ENCODE measurements at places on chromosomes 5 and 9. TPM values are rescaled to one million over a fixed set of nuclear protein-coding genes. Genes with fewer than 3 reads are reported as not detected.

DNA sequence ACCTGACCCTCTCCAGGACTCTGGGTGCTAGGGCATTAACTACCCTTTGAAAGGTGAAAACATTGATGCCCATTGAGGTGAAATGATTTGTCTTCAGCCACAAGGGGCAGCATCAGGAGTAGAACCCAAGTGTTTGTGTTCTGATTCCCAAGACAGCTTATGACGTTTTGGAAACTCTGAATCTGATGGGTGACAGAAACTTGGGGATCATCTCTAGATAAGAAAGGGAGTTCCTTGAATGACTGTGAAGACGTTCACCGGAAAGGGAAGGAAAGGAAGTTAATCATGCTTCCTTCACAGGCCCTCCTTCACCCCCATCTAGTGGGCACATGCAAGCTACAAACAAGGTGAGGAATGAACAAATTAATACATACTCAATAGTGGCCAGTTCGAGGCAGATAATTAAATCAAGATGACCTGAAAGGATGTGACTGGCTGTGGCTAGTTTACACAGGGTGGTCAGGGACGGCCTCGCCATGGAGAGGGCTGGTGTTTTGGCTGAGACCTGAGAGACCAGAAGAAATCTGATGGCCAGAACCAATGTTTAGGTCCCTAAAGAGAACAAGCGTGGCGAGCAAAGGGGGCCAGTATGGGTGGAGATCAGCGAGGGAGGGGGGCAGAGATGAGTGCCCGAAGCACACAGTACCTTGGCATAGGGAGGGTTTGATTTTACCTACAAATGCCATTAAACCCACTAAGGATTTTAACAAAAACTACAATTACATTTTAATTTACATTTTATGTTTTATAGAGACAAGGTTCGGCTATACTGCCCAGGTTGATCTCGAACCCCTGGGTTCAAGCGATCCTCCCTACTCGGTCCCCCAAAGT, 937 bp upstream of the SLC26A2 start:
- DNase-seq: peak; percentile 55

Gene NR5A1
- total RNA-seq: not detected

DNA sequence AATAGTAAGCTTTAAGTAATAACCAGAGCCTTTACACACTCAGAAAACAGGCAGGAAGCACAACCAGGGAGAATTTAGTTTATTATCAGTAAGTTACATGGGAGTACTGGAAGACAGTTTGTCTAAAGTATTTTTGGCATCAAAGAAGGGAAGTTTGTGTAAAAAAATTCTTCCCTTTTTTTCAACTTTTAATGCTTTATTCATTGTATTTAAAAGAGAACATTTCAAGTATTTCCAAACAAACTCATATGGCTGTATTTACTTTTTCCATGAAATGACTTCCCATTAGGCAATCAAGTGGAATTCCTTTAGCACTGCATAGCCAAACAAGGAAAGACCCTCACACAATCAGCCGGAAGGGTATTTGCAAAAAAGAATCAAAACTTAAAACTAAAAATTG, 26.7 kb downstream of the RNF145 start:
- DNase-seq: no peak

DNA sequence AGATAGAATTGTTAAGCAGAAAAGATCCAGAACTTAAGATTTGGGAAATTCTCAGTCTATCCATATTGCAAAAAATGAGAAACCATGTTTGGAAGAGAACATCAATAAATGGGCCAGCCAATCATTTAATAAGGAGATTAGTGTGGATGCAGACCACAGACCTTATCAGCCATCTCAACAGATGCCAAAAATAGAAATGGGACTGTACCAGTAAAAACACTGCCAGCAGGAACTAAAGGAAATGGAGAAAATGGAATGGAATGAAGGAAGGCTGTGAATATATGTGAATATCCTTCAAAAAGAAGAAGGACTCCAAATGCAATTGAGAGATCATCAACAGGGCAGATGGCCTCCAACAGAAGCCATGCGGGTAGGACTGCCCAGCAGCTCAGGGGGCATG, 52.7 kb upstream of the ZNF618 start:
- DNase-seq: no peak

DNA sequence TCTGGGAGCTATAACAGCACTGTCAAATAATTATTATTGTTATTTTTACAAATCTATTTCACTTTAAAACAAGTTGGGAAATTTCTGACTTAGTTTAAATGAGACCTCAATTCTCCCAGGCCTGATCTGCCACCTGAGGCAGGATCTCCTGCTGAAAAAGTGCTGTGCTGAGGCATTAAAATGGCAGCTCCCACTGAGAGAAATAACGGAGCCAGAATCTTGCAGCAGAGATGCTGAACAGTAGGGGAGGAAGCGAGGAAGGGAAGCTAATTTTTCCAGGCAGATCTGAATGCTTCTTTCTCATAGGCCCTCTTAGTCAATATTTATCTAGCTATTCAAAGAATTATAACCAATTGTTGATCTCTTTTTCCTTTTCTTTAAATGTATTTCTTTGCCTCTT, 196.3 kb downstream of the ZNF462 start:
- DNase-seq: no peak

- DNase-seq: no peak
Measured at GRCh38 chr5:147555176-147555575, 45.3 kb upstream of the DPYSL3 start.

GRCh38 chr9:21709464-21710058, 92.9 kb upstream of the MTAP start:
- DNase-seq: peak; percentile 73

Gene NXNL2
- total RNA-seq: not detected

DNA sequence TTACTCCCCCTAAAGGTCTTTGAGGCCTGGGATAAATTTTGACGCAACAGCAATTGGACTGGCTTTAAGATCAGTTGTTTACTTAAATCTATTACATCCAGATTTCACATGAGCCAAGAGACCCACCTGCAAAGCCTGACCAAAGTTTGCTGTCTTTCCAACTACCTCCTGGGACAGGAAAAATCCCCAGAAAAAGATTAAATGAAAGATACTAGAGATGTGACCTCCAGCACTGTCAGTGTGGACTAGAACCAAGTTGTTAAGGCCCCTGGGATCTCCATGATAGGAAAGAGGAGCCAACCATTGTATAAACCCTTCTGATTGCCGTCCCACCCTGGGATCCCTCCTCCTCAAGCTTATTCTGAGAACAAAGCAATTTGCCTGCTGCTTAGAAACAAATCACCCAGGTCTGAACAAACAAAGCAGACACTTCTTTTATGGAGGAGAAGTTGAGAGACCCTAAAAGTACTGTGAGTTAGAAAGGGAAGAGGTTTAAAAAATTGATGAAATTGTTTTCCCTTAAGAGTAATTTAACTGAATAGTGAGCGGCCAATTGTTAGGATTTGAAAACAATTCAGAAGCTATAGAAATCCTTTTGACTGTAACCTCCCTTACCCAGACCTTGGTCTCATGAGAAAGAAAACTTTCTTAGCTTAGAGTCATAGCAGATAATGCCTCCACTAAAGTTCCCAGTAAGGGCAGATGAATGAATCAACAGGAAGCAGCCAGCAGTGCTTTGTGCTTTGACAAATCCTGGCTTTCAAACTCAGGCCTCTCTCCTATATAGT, 255.2 kb downstream of the TMEM167A start:
- DNase-seq: no peak

GRCh38 chr5:72485430-72485974, 21.7 kb downstream of the ZNF366 start:
- no peak for DNase-seq

DNA sequence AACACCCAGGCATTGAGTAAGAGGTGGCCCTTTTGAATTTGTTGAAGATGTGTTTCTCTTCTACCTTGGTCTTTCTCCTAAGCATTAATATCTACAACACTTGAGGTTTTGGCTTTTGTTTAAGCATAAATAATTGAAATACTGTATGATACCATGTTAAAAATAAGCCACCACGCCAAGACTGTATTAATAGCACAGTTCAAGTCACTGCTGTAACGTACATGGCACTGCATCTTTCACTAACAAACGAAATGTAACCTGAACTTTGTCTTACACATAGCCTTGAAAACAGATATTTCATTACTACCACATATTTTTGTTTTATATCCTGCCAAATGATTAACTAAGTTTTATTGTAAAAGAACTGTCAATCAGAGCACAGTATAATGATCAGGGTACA, 112.8 kb downstream of the MLLT3 start:
- DNase-seq: no peak

GRCh38 chr9:134986957-134987356, 69.2 kb upstream of the FCN1 start:
- DNase-seq: no peak

DNA sequence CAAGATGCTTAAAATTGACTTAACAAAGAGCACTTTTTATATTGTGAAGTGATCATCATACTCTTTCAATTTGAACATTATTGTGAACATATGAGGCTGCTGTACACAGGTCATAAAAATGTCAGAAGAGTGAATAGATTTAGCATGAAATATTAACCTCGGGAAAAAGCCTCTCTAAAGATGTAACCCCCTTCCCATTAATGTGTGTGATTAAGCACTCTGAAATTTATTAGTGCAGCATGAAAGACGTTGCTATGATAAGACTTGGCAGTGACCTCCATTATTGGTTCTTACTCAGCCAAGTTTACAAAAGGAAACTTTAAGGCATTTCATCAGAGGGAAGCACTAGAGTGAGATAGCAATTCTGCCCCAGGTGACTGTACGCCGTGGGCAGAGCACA, 326.5 kb downstream of the NTRK2 start:
- no peak for DNase-seq

DNA sequence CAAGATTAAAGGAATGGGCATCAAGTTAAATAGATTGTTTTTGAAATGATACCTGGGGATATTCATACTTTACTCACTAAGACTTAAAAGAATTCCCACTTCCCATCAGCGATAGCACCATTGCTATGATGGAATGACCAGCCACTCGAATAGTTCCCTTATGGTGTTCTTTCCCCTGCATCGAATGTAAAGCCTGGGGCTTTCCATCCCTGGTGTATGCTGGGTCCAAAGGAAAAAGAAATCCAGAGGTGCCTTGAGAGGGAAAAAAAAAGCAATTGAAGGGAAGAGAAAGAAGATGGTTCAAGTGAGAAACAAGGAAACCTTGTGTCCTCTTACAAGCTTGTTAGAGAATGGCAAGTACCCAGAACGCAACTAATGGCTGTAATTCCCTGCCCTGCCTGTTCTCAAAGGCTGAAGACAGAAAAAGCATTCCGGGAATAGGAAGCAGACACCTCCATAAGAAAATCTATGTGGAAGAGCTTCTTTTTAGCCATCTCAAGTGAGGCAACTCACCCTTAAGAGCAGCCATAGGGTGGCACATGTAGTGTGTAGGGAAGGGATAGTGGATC, 351.1 kb upstream of the DAB2 start:
- DNase-seq: no peak

GRCh38 chr9:93621922-93622321, 45.5 kb downstream of the PHF2 start:
- no peak for DNase-seq

GRCh38 chr9:21670374-21670773, 132.1 kb upstream of the MTAP start:
- DNase-seq: no peak

Gene NPR2
- total RNA-seq: 16.2 TPM

Gene GLDC
- total RNA-seq: 0.96 TPM

Gene PRSS3
- not detected for total RNA-seq

Gene PCDHGA3
- not detected for total RNA-seq

Gene UNC5A
- total RNA-seq: 0.08 TPM

DNA sequence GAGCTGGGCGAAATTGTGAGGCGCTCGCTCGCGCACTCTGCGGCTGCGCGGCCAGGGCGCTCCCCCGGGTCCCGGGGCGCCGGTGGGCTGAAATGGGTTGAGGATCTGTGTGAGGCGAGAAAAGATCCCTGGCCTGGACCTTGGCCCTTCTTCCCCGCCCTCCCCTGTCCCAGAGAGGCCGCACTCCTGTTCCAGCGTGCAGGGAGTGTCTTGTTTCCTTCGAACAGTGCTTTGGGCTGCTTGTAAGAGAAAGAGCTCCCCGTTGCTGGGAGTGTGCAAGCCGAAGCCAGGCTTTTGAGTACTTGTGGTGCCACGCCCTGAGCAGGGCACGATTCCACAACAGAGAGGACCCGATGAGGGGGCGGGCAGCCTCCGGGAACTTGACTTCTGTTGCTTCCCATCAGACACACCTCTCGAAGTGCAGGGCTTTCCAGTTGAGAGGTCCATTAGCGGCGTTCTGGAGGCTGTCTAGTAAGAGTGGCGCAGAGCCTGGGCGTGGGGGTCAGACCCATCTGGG, 535 bp downstream of the DOLPP1 start:
- DNase-seq: no peak

DNA sequence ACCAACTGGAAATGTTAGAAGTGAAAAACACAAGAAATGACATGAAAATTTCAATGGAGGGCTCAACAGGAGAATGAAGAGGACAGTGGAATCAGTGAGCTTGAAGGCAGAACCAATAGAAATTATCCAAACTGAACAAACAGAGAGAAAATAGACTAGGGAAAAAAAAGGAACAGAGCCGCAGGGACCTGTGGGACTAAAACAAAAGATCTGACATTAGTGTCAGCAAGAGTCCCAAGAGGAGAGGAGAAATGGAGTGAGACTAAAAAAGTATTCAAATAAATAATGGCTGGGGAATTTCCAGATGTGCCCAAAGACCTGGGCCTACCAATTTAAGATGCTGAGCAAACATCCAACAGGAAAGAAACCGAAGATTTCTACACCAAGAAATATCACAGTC, 175.0 kb upstream of the PHYKPL start:
- no peak for DNase-seq

Gene IFNK
- not detected for total RNA-seq

- DNase-seq: no peak
Measured at GRCh38 chr9:97845130-97845529, 7.9 kb upstream of the FOXE1 start.

- DNase-seq: no peak
Measured at GRCh38 chr5:126428421-126428820, 5.2 kb downstream of the GRAMD2B start.

GRCh38 chr5:173451031-173451430, 122.8 kb upstream of the STC2 start:
- DNase-seq: no peak

Gene GPR150
- 0.39 TPM for total RNA-seq

Gene DBH
- not detected for total RNA-seq

- no peak for DNase-seq
Measured at GRCh38 chr5:108102463-108102862, 279.4 kb downstream of the FBXL17 start.

GRCh38 chr9:116589392-116590354, 97.4 kb upstream of the TRIM32 start:
- no peak for DNase-seq

Data from activated naive CD4-positive, alpha-beta T cell treated with anti-CD3 and anti-CD28 coated beads, Interleukin-2, amount 50 U/mL, for 72 hours (primary cell).